Tibial nerve (tissue), 4 donors: ENCODE measurements at places on chromosomes 7 and 10. TPM values are rescaled to one million over a fixed set of nuclear protein-coding genes. Genes with fewer than 3 reads are reported as not detected.

DNA sequence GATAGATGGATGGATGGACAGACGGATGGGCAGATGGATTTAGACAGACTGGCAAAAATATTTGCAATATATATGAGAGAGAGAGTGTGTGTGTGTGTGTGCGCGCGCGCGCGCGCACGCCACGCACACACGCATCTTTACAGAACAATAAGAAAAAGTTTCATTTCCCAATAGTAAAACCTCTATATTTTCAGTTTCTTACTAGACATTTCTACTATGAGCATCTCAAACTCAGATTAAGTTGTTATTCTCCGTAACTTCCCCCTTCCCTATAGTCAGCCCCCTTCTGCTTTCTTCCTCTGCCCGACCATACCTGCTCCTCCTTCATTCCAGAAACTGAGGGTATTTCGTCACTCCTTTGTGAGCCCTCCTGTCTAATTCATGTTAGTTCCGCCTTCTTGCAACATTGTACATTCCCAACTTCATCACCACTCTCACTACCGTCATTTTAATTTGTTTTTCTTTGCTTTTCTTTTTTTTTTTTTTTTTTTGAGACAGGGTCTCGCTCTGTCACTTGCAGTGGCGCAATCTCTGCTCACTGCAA is 154.4 kb upstream of the SH2B2 start:
- no peaks in the 10 kb centered on the region for H3K27me3 ChIP-seq
- no peak overlapping the region for H3K4me3 ChIP-seq
- H3K4me1 ChIP-seq = no peaks in the 10 kb centered on the region
- H3K36me3 ChIP-seq = no peaks in the 10 kb centered on the region
- no peak for DNase-seq

- no peak overlapping the region for H3K4me3 ChIP-seq
- no peaks in the 10 kb centered on the region for H3K27me3 ChIP-seq
- H3K36me3 ChIP-seq = no peaks in the 10 kb centered on the region
- H3K4me1 ChIP-seq = no peaks in the 10 kb centered on the region
- DNase-seq = no peak
- H3K27ac ChIP-seq = no peak overlapping the region
Measured at GRCh38 chr10:74556072-74556705, 270.2 kb upstream of the KAT6B start.

- no peaks in the 10 kb centered on the region for H3K36me3 ChIP-seq
- peaks cover 17% of the 10 kb centered on the region for H3K4me1 ChIP-seq
- no peak for DNase-seq
- no peak overlapping the region for H3K27ac ChIP-seq
- no peaks in the 10 kb centered on the region for H3K27me3 ChIP-seq
Measured at GRCh38 chr7:158409816-158410330, 177.8 kb downstream of the PTPRN2 start.

DNA sequence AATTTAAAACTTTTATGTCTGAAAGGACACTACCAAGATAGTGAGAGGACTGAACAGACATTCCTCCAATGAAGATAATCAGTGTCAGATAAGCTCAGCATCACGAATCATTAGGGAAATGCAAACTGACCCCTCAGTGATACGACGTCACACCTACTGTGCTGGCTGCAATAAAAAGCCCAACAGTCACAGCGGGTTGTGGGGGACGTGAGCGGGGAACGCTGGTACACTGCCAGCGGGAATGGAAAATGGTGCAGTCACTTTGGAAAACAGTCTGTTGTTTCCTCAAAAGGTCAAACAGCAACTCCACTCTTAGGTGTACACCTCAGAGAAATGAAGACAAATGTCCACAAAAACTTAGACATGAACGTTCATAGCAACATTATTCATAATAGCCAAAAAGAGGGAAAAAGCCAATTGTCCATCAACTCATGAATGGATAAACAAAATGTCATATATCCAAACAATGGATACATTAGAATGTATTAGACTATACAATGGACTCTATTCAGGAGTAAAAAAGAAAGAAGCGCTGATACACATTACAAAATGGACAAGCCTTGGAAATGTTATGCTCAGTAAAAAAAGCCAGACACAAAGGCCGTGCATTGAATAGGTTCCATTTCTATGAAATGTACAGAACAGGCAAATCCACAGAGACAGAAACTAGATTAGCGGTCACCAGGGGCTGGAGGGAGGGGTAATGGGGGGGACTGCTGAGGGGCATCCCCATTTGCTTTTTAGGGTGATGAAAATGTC is 2.4 kb upstream of the ECHS1 start:
- no peak for DNase-seq
- peaks cover 30% of the 10 kb centered on the region for H3K4me1 ChIP-seq
- H3K27me3 ChIP-seq = no peaks in the 10 kb centered on the region

DNA sequence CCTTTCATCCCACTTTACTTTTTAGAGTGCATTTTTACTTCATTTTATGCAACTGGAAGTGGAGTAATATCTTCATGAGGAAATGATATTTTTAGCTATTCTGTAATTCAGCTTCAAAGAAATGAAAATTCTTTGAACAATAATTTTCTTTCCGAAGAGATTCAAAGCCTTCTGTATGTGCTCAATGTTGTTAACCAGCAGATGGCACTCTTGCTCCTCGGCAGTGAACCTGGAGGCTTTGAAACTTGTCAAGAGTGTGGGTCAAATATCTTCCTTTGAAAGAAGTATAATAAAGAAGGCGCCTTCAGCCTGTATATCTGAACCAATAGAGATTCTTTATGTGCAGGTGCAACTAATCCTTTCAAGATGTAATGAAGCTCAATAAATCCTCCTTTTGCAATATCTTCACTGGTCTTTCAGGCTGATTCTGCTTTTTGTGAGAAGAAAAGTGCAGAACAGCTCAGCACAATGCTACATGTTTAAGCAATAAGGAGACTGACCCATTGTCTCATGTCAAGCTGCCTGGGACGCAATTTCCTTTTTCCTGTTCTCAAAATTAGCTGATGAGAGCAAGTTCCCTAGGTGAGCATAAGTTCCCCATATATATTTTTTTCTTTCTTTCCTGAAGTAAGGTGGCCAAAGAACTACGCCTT is 258.4 kb downstream of the SEMA3A start:
- DNase-seq = no peak
- no peaks in the 10 kb centered on the region for H3K4me1 ChIP-seq
- no peaks in the 10 kb centered on the region for H3K36me3 ChIP-seq

CYP26C1 gene
- not detected for total RNA-seq
